Stimulated activated memory B cell treated with anti-CD40 and anti-IgM and Interleukin-4, amounts not matched to agents 10 μg/mL and 1 μg/mL and 100 μg/mL, for 72 hours (primary cell): ENCODE measurements at places on chromosomes 6 and 20.
A peak's percentile ranks its signal among the peaks of the same experiment; 100 is the strongest.

- peaks cover 26% of the 10 kb centered on the region for H3K27me3 ChIP-seq
- H3K4me1 ChIP-seq, result no peaks in the 10 kb centered on the region
- no peaks in the 10 kb centered on the region for H3K36me3 ChIP-seq
- H3K4me3 ChIP-seq, result no peak overlapping the region
- no peak overlapping the region for H3K27ac ChIP-seq
These were observed 188.3 kb upstream of the MCHR2 start for GRCh38 chr6:100182313-100182712.

GRCh38 chr6:24140591-24140990, 14.6 kb downstream of the NRSN1 start:
- no peak overlapping the region for H3K27ac ChIP-seq
- no peaks in the 10 kb centered on the region for H3K27me3 ChIP-seq
- no peaks in the 10 kb centered on the region for H3K4me1 ChIP-seq
- H3K36me3 ChIP-seq, result no peaks in the 10 kb centered on the region
- H3K4me3 ChIP-seq, result no peak overlapping the region
- no peak for ATAC-seq

DNA sequence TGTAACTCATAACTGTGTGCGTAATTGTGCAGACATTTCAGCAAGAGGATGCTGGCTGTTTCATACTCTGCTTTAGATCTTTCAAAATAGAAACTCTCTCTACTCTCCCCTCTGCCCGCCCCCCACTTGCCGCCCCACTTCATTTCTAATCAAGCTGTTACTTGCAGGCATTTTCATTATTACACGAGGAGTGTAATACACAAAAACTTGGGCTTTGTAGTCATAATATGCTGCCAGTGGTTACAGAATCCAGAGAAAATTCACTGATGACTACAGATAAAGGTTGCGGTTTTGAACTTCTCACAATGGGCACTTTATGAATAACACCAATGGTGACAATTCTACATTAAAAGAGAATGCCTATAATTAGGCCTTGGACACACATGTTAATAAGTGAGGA, 194.0 kb upstream of the POU3F2 start:
- no peaks in the 10 kb centered on the region for H3K4me1 ChIP-seq
- H3K4me3 ChIP-seq, result no peak overlapping the region
- ATAC-seq, result no peak
- no peaks in the 10 kb centered on the region for H3K36me3 ChIP-seq
- no peak overlapping the region for H3K27ac ChIP-seq

GRCh38 chr6:143731789-143732188, 54.0 kb downstream of the PHACTR2 start:
- no peak overlapping the region for H3K27ac ChIP-seq
- peaks cover 11% of the 10 kb centered on the region for H3K36me3 ChIP-seq
- ATAC-seq, result no peak

GRCh38 chr6:148513145-148514071, 170.8 kb downstream of the SASH1 start:
- no peak overlapping the region for H3K4me3 ChIP-seq
- H3K27me3 ChIP-seq, result peaks cover 9% of the 10 kb centered on the region
- H3K27ac ChIP-seq, result peak overlapping the region; percentile 32
- H3K36me3 ChIP-seq, result no peaks in the 10 kb centered on the region

GRCh38 chr20:7137395-7138151, 370.1 kb downstream of the BMP2 start:
- no peaks in the 10 kb centered on the region for H3K4me1 ChIP-seq
- no peak overlapping the region for H3K4me3 ChIP-seq
- H3K27me3 ChIP-seq, result no peaks in the 10 kb centered on the region
- no peak overlapping the region for H3K27ac ChIP-seq
- ATAC-seq, result no peak

GRCh38 chr20:35311409-35311808, 19.2 kb upstream of the FAM83C start:
- H3K4me1 ChIP-seq, result peaks cover 6% of the 10 kb centered on the region
- H3K27ac ChIP-seq, result no peak overlapping the region
- H3K36me3 ChIP-seq, result peaks cover 28% of the 10 kb centered on the region
- no peak for ATAC-seq
- H3K27me3 ChIP-seq, result no peaks in the 10 kb centered on the region

- H3K4me3 ChIP-seq, result no peak overlapping the region
- H3K4me1 ChIP-seq, result no peaks in the 10 kb centered on the region
- no peak overlapping the region for H3K27ac ChIP-seq
- no peaks in the 10 kb centered on the region for H3K36me3 ChIP-seq
These were observed 22.2 kb upstream of the VEGFA start for GRCh38 chr6:43747784-43748183.

DNA sequence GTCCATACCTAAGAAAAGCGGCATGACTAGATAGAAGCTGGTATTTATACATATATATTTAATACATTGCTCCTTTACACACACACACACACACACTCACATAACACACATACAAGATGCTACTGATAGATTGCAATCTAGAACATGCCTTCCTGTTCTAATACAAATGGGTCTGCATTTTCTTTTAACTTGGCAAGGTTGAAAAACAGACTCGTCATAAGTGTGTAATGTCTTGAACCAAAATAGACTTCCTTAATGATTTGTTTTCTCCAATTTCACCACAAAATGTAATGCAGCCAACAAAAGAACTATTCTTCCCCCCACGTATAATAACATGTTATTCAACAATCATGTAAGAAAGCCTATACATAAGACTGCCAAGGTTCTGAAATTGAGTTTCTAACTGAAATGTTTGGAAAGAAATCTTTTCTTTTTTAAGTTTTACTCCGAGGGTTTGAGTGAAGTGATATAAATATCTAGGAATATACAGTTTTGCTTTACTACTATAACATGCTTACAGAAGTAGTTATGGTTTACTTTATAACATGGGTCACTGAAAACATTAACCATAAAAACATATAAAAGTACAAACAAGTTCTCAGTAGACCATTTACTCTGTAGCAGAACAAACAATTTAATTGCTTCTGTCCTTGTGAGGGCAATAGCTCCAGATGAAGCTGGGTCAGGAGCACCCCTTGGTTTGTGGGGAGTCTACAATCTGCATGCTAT, 207.5 kb downstream of the FOXC1 start:
- peaks cover 2% of the 10 kb centered on the region for H3K4me1 ChIP-seq
- no peak overlapping the region for H3K4me3 ChIP-seq

GRCh38 chr6:118871331-118871730, 22.6 kb upstream of the ASF1A start:
- peaks cover 43% of the 10 kb centered on the region for H3K4me1 ChIP-seq
- ATAC-seq, result no peak
- no peak overlapping the region for H3K27ac ChIP-seq
- no peak overlapping the region for H3K4me3 ChIP-seq
- peaks cover 60% of the 10 kb centered on the region for H3K36me3 ChIP-seq

GRCh38 chr6:118187568-118188164, 280.6 kb downstream of the SLC35F1 start:
- ATAC-seq, result no peak
- H3K4me3 ChIP-seq, result no peak overlapping the region

DNA sequence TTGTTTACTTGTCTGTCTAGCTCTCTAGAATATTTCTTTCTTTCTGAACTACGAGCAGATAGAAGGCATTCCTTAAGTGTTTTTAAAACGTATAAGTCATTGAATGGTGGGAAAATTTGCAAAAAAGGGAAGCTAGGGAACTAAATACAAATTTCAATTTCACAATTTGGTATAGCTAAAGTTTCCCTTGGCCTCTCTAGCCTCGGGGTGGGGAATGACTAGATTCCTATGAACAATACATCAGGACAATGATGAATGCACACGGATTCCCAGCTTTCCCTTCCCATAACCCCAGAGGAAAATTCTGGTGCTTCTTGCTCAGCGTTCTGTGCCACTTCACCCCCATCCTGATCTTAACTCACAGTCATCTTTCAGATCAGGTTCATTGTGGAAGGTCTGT, 113.3 kb upstream of the ASF1A start:
- H3K27ac ChIP-seq, result no peak overlapping the region
- no peaks in the 10 kb centered on the region for H3K36me3 ChIP-seq
- ATAC-seq, result no peak
- H3K4me3 ChIP-seq, result no peak overlapping the region

DNA sequence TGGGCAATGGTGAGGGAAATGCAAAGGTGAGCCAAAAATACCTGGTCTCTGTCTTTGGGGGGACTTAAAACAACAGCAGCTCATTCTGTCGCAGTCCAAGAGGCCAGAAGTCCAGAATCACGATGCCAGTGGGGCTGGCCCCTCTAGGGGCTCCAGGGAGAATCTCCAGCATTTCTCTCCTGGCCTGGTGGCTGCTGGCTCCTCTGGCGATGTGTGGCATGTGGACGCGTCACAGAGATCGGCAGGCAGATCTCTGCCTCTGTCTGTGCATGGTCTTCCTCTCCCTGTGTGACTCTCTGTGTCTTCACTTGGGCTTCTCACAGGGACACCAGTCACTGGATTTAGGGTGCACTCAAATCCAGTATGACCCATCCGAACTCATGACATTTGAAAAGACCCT, 14.0 kb upstream of the PMEPA1 start:
- no peaks in the 10 kb centered on the region for H3K36me3 ChIP-seq
- H3K4me1 ChIP-seq, result peaks cover 6% of the 10 kb centered on the region
- no peak overlapping the region for H3K4me3 ChIP-seq

DNA sequence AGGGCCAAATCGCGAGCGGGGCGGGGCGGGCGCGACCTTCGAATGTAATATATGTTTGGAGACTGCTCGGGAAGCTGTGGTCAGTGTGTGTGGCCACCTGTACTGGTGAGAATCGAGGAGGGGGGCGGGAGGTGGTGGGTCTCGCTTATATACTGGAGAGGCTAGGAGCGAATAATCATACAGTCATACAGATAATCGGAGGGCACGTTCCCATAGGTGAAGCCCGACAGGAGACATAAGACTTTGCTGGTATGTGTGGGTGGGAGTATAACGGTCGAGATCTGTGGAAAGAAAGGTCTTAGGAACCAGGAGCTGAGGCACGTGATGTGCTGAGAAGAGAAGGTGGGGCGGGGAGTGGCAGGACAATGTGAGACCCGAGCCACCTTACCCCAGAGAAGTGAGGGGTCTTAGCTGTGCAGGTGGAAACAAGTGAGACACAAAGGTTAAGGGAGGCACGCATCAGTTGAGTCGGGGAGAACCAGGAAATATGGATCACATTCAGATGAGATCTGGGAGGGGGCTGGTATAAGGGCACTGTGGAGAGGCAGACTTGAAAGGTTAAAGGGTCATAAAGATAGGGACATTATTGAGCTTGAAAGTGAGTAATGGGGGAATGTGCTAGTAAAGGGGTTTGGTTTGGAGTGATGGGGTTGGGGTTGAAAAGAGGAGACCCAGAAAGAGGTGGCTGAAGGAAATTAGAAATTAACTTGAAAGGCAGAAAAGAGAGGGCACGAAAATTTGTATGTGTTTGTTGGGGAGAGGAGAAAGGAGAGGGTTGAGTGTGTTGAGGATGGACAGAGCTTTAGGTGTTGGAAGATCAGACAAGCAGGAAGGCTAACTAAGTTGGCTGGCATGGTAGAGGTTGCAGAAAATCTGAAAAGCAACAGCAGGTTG, 589 bp downstream of the RNF5 start:
- peaks cover 28% of the 10 kb centered on the region for H3K36me3 ChIP-seq
- H3K27me3 ChIP-seq, result no peaks in the 10 kb centered on the region
- H3K27ac ChIP-seq, result peak overlapping the region; percentile 86
- no peak for ATAC-seq
- peak overlapping the region; percentile 86 for H3K4me3 ChIP-seq

GRCh38 chr6:43628393-43629103, 516 bp downstream of the GTPBP2 start:
- H3K4me1 ChIP-seq, result peaks cover 44% of the 10 kb centered on the region
- no peaks in the 10 kb centered on the region for H3K27me3 ChIP-seq
- H3K36me3 ChIP-seq, result peaks cover 32% of the 10 kb centered on the region
- ATAC-seq, result peak; percentile 28
- H3K4me3 ChIP-seq, result peak overlapping the region; percentile 100
- H3K27ac ChIP-seq, result peak overlapping the region; percentile 94

DNA sequence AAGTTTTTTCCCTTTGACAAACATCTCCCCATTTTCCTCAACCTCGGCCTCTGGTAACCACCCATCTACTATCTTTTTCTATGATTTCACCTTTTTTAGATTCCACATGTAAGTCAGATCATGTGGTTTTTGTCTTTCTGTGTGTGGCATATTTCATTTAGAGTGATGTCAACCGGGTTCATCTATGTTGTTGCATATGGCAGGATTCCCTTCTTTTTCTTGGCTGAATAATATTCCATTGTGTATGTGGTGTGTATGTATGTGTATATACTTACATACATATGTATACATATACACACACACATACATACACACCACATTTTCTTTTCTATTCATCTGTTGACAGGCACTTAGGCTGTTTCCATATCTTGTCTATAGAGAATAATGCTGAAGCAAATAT, 22.2 kb upstream of the PHIP start:
- H3K4me1 ChIP-seq, result peaks cover 5% of the 10 kb centered on the region
- ATAC-seq, result no peak
- no peaks in the 10 kb centered on the region for H3K36me3 ChIP-seq
- H3K27ac ChIP-seq, result no peak overlapping the region
- peaks cover 21% of the 10 kb centered on the region for H3K27me3 ChIP-seq
- no peak overlapping the region for H3K4me3 ChIP-seq

- H3K27ac ChIP-seq, result no peak overlapping the region
- no peak for ATAC-seq
- no peaks in the 10 kb centered on the region for H3K27me3 ChIP-seq
- H3K36me3 ChIP-seq, result no peaks in the 10 kb centered on the region
- H3K4me3 ChIP-seq, result no peak overlapping the region
- no peaks in the 10 kb centered on the region for H3K4me1 ChIP-seq
These were observed 14.8 kb downstream of the PTPRK start for GRCh38 chr6:128505603-128506002.

DNA sequence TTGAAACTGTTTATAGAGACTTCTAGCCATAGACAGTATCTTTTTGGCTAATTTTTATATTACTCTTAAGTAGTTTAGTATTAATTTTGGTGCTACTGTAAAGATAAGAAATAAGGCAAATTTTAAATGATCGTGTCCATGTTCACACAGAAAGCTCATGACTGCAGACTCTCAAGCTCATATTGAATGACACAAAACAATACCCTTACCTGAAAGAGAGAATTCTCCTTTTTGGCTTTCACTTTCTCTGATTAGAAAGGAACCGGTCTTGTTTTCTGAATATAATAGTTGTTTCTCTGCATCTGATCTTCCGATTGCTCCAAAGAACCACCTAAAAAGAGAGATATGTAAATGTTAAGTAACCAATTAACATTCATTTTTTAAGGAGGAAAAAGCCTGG, 57.0 kb downstream of the FRK start:
- no peaks in the 10 kb centered on the region for H3K36me3 ChIP-seq

GRCh38 chr20:57685146-57685758, 24.6 kb downstream of the PMEPA1 start:
- peaks cover 96% of the 10 kb centered on the region for H3K4me1 ChIP-seq
- H3K4me3 ChIP-seq, result no peak overlapping the region
- peak overlapping the region; percentile 64 for H3K27ac ChIP-seq
- ATAC-seq, result no peak

- no peak for ATAC-seq
- peaks cover 34% of the 10 kb centered on the region for H3K4me1 ChIP-seq
- no peaks in the 10 kb centered on the region for H3K36me3 ChIP-seq
- peak overlapping the region; percentile 62 for H3K27ac ChIP-seq
- no peaks in the 10 kb centered on the region for H3K27me3 ChIP-seq
- no peak overlapping the region for H3K4me3 ChIP-seq
These were observed 164.8 kb downstream of the BACH2 start for GRCh38 chr6:90131614-90132423.
